ENCODE measurements at places on chromosomes 7 and 10. TPM values are rescaled to one million over a fixed set of nuclear protein-coding genes. Genes with fewer than 3 reads are reported as not detected.

BEND7 gene
- polyA plus RNA-seq = not detected

LFNG gene
- polyA plus RNA-seq = 2.2 TPM

CRPPA gene
- polyA plus RNA-seq = 0.28 TPM

LANCL2 gene
- polyA plus RNA-seq = 5.6 TPM

TMEM139 gene
- not detected for polyA plus RNA-seq

GRCh38 chr10:93973748-93974445 is 19.8 kb upstream of the PLCE1 start:
- H3K27ac ChIP-seq = no peak overlapping the region
- no peak for DNase-seq
- no peaks in the 10 kb centered on the region for H3K36me3 ChIP-seq
- no peaks in the 10 kb centered on the region for H3K4me1 ChIP-seq
- no peaks in the 10 kb centered on the region for H3K27me3 ChIP-seq

GRCh38 chr10:58955615-58956014 is 220.8 kb upstream of the PHYHIPL start:
- no peaks in the 10 kb centered on the region for H3K27me3 ChIP-seq
- no peaks in the 10 kb centered on the region for H3K36me3 ChIP-seq
- H3K27ac ChIP-seq = no peak overlapping the region
- H3K4me1 ChIP-seq = no peaks in the 10 kb centered on the region

DNA sequence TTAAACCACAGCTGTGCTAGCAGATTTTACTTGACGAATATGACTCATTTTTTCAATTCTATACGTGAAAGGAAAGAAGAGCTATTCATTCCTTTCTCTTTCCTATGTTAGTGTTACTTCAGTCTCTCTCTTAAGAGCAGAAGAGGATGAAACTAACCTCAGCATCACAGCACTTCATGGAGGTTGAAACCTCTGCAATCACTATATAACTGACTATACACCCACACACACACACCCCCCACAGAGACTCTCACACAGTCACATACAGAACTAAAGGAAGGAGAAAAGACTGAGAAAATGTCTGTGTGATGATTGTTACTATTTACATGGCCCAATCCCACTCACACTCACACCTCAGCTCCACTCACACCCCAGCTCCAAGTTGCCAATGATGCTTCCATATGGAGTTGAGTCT is 104.2 kb downstream of the KIF20B start:
- no peaks in the 10 kb centered on the region for H3K36me3 ChIP-seq
- H3K27ac ChIP-seq = no peak overlapping the region
- H3K27me3 ChIP-seq = peaks cover 4% of the 10 kb centered on the region
- H3K4me1 ChIP-seq = no peaks in the 10 kb centered on the region

DNA sequence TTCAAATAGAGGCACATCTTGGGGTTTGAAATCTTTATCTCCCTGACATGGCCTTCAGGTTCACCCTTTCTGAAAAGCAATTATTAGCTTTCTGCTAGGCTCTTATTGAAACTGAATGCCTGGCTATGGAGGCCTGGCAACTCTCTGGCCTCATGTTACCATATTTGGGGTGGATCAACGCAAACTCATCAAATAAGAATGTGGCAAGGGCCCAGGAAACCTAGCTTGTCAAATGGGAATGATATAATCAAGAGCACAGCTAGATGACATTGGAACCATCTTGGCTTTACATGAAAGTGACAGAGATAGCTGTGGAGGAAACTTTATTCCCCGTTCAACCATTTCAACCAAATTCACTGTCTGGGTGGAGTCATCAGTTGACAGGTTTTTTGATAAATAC is 202.8 kb upstream of the SMIM30 start:
- no peaks in the 10 kb centered on the region for H3K36me3 ChIP-seq
- H3K4me1 ChIP-seq = no peaks in the 10 kb centered on the region
- no peak for DNase-seq

DNA sequence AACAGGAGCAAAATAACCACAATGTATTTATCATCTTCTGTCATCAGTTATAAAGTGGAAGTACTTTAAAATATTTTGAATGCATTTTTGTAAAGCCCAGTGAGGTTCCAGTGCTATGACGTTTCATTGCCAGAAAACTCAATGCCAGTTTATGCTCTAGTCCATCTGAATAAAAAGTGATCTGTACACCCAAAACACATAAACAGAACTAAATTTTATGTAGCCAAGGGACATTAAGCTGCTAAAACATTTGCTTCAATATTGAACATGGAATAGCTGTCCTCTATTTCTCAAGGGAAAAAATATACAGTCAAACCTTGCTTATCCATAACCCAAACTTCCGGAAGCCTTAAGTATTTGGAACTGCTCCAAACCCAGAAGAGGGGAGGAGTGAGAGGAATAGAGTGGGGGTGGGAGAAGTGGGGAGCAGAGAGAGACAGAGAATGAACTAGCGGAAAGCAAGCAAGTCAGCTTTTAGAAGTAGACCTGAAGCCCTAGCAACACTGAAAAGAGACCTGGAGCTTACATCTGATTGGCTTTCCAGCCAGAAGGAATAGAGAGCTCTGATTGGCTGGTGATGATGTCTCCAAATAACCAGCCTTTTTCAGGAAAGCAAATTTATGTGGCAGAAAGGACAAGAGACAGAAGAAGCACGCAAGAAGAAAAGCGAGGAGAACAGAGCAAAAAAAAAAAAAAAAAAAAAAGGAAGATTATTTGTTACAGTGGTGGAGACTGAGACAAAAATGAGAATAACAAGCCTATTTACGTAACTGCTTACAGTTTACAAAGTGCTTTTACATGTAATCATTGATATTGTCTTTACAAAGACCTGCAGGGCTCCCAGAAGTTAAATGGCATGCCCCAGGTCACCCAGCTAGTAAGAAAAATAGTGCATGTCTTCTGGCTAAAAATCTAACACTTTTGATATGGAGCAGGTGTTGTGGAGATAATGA is 196.0 kb downstream of the RNLS start:
- H3K36me3 ChIP-seq = no peaks in the 10 kb centered on the region
- peaks cover 4% of the 10 kb centered on the region for H3K27me3 ChIP-seq
- H3K4me3 ChIP-seq = peak overlapping the region; percentile 1
- H3K27ac ChIP-seq = peak overlapping the region; percentile 74
- H3K4me1 ChIP-seq = peaks cover 21% of the 10 kb centered on the region
- no peak for DNase-seq

DNA sequence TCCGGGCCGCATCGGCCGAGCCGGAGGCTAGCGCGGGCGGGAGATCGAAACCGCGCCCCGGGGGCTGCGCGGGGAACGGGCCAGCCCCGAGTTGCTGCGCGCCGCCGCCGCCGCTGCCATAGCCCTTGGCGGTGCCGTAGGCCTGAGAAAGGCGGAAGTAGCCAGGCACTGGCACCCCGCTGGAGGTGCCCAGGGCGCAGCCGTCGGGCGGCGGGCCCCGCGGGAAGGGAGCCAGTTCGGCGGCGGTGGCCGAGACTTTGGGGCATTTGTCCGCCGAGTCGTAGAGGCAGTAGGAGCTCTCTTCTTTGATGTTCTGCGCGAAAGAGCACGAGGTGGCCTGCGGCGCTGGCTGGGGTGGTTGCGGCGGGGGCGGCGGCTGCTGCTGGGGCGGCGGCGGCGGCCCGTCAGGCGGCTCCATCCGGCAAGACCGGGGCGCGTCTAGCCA is 587 bp downstream of the HOXA10 start:
- DNase-seq = peak; percentile 59
- peaks cover 25% of the 10 kb centered on the region for H3K4me1 ChIP-seq
- H3K4me3 ChIP-seq = peak overlapping the region; percentile 78

DNA sequence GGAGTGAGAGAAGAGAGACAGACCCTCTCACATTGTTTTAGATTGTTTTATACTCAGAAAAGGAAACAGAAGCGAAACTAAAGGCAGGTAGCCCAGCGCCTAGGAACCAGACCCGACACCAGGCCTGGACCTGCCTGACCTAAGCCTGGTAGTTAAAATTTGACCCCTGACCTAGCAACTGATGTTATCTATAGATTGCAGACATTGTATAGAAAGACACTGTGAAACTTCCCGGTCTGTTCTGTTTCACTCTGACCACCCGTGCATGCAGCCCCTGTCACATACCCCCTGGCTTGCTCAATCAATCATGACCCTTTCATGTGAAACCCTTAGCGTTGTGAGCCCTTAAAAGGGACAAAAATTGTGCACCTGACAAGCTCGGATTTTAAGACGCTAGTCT is 31.6 kb downstream of the VIPR2 start:
- DNase-seq = no peak
- H3K4me1 ChIP-seq = peaks cover 6% of the 10 kb centered on the region
- no peak overlapping the region for H3K27ac ChIP-seq
- H3K4me3 ChIP-seq = no peak overlapping the region
- peaks cover 12% of the 10 kb centered on the region for H3K27me3 ChIP-seq

GRCh38 chr7:43756368-43757072 is 2.0 kb upstream of the BLVRA start:
- peak overlapping the region; percentile 86 for H3K4me3 ChIP-seq
- H3K4me1 ChIP-seq = peaks cover 24% of the 10 kb centered on the region
- no peak for DNase-seq
- peaks cover 2% of the 10 kb centered on the region for H3K27me3 ChIP-seq
- no peaks in the 10 kb centered on the region for H3K36me3 ChIP-seq

GRCh38 chr7:132977234-132977633 is 104.7 kb downstream of the CHCHD3 start:
- H3K27ac ChIP-seq = no peak overlapping the region
- no peak for DNase-seq
- H3K36me3 ChIP-seq = peaks cover 16% of the 10 kb centered on the region
- H3K4me1 ChIP-seq = peaks cover 25% of the 10 kb centered on the region
- no peaks in the 10 kb centered on the region for H3K27me3 ChIP-seq

GRCh38 chr10:118955951-118956801 is 73.3 kb upstream of the NANOS1 start:
- H3K36me3 ChIP-seq = no peaks in the 10 kb centered on the region
- no peak for DNase-seq
- no peak overlapping the region for H3K4me3 ChIP-seq

- peaks cover 6% of the 10 kb centered on the region for H3K27me3 ChIP-seq
- no peak overlapping the region for H3K27ac ChIP-seq
- no peak for DNase-seq
- no peaks in the 10 kb centered on the region for H3K36me3 ChIP-seq
- peaks cover 5% of the 10 kb centered on the region for H3K4me1 ChIP-seq
These were observed 105.4 kb upstream of the BTBD16 start for GRCh38 chr10:122165484-122166276.
